ENCODE measurements at places on chromosomes 11 and 22.

DNA sequence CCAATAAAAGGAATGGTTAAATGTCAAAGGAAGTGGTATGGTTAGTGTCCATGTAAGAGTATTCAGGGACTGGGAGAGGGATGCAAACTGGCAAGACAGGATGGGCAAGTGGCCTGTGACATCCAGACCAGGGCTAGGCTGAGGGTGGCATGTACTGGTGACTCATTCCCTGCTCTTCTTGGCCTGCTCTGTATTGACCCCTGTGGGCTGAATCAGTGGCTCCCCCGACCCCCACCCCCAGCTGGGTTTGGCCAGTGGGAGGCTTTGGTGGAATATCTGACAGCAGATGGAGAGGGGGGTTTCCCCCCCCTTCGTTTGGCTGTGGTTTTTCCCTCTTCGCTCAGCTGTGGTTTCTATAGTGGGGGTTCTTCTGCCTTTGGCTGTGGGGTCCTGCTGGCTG lies 87.7 kb downstream of the CSNK2A3 start:
- no peak for DNase-seq

DNA sequence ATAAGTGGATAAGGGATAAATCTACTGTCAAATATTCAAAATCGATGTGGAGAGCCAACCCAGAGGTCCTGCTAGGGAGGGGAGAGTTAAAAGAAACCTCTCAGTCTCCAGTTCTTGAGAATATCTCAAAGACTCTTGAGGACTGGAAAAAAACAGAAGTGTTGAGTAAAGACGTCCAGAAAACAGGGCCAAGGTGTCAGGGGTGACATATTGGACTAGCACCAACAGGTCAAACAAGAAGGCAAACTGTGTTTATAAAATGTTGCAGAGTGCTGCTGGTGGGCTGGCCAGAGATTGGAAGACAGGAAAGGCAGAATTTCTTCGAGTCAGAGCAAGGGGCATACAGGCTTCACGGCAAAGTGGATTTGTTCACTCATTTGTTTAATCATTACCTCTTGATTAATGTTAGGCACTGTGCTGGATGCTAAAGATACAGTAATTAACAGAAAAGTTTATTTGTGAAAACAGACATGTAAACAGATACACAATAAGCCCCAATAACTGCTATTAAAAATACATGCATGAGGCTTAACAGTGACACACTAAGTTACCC lies 33.7 kb upstream of the SMPD1 start:
- DNase-seq: no peak

GRCh38 chr11:128018692-128019091 lies 568.7 kb downstream of the ETS1 start:
- DNase-seq: no peak

DNA sequence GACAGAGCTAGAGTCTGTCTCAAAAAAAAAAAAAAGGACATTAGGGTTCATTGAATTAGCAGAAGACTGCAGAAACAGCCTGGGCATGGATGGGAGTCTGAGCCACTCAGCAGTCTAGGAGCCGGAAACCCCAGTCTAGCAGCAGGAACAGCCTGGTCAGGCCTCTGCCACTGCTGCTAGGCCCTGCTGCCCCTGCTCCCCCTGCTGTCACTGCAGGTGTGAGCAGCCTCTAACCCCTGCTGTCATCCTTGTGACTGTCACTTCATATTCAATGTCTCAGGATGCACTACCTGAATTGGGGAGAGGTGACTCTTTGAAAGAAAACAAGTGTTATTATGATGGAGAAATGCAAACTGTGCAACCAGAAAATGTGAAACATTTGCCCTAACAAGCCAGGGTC lies 7.0 kb upstream of the DDX17 start:
- DNase-seq: no peak

- DNase-seq: no peak
Measured at GRCh38 chr11:113241636-113242054, 72.7 kb upstream of the TTC12 start.

DNA sequence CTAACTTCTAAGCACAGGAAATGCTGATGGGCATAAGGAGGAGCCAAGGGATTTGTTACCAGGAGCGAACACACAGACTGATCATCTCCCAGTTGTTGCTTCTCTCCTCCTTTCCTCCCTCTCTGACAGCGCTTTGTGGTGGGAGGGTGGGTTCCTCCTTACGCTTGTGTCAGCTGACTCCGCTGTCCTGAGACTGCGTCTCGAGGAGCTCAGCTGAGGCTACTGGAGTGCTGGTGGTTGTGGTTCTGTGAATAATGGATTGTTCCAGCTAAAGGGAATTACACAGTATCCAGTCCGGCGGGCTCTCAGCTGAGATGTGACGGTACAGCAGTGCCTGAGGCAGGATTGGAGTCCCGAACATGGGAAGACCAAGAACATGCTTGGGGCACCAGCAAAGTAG lies 113.4 kb downstream of the CTNND1 start:
- no peak for DNase-seq

- no peak for DNase-seq
Measured at GRCh38 chr22:40112595-40112994, 65.1 kb upstream of the TNRC6B start.

- no peak for DNase-seq
Measured at GRCh38 chr11:17413414-17414316, 25.2 kb upstream of the KCNJ11 start.

DNA sequence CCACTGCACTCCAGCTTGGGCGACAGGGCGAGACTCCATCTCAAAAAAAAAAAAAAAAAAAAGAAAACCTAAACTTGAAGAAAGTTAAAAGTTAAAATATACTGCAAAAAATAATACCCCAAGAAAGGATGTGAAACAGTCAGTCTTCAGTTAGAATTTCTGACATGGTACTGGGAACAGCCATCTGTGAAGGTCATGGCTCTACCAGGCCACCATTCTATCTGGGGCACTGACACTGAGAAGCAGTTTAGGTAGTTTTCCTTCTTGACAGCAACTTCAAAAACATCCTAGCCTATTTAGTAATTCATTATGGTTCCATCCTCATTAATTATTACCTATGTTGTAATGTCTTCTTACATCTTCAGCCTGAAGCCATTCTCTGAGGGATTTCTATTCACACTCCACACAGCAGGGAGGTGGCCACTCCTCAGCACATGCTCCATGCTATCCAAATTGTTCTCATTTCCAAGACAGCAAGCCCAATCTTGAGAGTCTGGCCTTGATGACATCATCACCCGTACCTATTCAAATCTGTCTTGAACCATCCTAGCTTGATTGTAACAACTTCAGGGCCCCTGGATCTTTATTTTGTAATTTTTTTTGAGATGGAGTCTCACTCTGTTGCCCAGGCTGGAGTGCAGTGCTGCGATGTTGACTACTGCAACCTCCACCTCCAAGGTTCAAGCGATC lies 38.2 kb downstream of the SERPIND1 start:
- no peak for DNase-seq

DNA sequence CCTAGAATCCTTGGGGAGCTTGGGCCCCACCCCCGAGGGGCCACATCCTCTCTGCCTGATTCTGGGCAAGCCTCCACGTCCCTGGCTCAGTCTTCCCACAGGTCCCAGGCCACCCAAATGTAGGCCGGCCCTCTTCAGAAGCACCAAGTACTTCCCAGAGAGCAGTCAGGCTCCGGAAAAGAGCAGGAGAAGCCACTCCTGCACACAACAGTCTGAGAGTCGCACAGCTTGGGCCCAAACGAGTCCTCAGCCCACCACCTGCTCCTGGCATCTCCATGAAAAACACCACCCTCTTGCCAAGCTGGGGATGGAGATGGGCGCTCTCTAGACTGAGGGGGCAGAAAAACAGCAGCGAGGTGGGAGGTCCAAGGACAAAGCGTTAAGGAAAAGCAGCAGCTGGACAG lies 15.4 kb downstream of the EHD1 start:
- DNase-seq: no peak

DNA sequence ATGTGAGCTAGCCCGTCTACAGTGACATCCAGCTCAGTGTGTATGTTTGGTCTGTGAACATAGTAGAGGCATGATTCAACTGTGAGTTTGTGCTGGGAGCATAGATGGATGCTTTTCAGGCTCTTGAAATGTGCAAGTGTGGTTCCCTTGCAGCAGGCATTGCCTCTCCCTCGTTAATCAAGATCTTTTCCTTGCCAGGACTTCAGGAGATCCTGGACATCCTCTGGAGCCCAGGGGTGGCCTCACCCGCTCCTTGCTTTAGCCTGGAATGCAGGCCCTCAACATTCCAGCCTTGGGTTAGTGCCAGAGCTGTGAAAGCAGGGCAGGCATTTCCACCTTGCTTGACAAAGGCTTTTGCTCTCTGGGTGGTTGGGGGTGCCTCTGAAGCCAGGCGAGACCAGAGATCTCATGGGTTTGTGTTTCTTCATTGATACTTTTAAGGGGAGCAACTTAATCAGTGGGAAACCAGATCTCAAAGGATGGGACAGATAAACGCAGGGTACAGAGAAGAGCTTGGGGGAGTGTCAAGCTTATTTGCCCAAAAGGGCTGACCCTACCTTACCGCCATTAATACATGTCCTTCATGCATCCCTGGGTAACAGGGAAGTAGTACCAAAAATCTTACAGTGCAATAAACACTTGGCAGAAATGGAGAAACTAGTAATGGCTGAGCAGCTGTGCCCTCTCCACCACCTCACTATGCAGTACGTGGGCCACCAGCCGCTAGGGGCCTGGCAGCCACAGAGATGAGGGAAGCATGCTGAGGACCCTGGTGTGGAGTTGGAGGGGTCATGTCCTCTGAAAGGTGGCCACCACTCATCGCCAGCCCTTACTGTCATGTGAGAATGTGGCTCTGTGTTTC lies 72.1 kb downstream of the PTPRJ start:
- DNase-seq: no peak

GRCh38 chr11:65316227-65317024 lies 1.8 kb downstream of the CDC42EP2 start:
- no peak for DNase-seq

DNA sequence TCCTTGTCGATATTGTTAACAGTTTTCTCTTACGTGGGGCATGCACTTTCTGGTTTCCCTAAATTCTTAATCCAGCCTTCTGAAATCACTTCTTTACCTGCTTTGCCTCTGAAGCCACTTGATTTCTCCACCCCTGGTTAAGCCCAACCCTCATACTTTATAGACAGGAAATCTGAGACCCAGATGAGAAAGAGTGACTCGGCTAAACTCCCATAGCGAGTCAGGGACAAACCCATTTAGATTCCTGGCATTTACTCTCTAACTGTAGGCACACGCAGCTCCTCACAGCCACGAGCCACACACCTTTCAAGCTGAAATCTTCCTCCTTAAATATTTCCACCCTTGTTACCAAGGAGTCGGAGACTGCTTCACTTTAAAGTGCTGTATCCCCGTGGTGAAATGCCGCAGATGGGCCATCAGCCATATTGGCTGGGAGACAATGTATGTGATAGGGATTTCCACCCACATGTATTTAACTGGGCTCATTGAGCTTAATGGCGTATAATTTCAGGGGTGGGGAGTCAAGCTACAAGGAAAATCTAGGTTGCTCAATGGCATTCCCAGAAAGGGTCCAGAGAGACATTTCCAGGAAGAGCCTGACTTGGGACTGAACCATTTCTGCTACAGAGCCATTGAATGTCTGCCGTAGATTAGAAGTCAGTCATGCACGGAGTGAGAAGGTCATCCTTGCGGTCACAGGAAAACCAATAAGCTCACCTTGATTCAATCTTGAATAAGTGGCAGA lies 49.9 kb upstream of the GRK3 start:
- no peak for DNase-seq

- no peak for DNase-seq
Measured at GRCh38 chr11:85531191-85531897, 95.8 kb downstream of the DLG2 start.

- DNase-seq: no peak
Measured at GRCh38 chr11:30487200-30487898, 98.8 kb downstream of the MPPED2 start.

- no peak for DNase-seq
Measured at GRCh38 chr11:35675901-35676610, 13.5 kb downstream of the TRIM44 start.

- no peak for DNase-seq
Measured at GRCh38 chr11:116413301-116414242, 359.2 kb downstream of the BUD13 start.

GRCh38 chr22:48254311-48254873 lies 1491.9 kb downstream of the TBC1D22A start:
- no peak for DNase-seq

DNA sequence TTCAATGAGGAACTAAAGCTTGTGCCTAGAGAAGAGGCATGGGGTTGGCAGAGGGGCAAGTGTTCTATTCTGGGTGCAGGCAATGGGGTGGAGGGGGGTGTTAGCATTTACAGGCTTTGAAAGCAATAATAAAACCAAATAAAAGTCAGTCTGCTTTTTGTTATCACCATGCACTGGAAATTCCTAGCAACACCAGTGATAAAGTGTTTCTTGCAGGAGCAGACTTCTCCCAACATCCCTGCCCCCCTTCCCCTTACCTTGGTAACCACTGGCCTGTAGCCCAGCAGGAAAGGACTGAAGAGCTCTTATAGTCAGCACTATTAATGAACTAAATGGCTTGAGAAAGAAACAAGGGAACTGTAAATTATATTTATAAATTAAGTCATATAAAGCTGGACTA lies 65.2 kb upstream of the SESN3 start:
- no peak for DNase-seq

GRCh38 chr11:78290293-78291176 lies 101.8 kb downstream of the USP35 start:
- no peak for DNase-seq

GRCh38 chr11:135074397-135074998 lies 662.5 kb upstream of the B3GAT1 start:
- no peak for DNase-seq

- no peak for DNase-seq
Measured at GRCh38 chr22:35681454-35682052, 33.3 kb downstream of the APOL6 start.

DNA sequence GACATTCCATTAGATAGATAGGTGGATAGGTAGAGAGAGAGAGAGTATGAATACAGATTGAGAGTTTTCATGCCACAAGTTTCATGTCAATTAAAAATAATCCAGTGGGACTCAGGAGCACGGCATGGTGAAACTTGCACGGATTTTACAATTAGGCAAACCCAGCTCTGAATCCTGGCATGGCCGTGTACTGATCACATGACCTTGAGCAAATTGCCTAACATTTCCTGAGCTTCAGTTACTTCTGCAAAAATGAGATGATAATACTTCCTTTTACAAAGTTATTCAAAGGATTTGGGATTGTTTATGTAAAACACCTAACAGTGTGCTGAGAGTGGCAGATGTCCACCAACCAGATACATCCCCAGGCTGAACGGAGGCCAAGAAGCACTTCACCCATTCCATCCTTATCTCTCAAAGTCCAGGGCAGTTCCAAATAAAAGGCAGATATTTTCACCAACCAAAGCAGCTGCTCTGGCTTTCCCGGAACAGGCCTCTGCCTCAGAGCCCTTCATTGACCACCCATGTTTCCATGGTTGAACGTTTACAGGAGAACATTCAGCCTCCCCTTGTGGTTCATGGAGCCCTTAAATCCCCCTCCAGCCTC lies 17.9 kb downstream of the APLNR start:
- no peak for DNase-seq

GRCh38 chr11:44977493-44977984 lies 26.9 kb upstream of the TP53I11 start:
- no peak for DNase-seq

GRCh38 chr11:2698386-2699184 lies 1.2 kb downstream of the KCNQ1OT1 start:
- DNase-seq: no peak

All from esophagus squamous epithelium (tissue), 5 donors.